Nephron progenitor cell (in vitro differentiated cells): ENCODE measurements at places on chromosomes 5 and 9.

- DNase-seq: no peak
- no peak overlapping the region for H3K27ac ChIP-seq
- no peaks in the 10 kb centered on the region for H3K36me3 ChIP-seq
- H3K4me3 ChIP-seq: no peak overlapping the region
- peaks cover 7% of the 10 kb centered on the region for H3K27me3 ChIP-seq
Measured at GRCh38 chr5:10505517-10506095, 58.3 kb upstream of the ANKRD33B start.

DNA sequence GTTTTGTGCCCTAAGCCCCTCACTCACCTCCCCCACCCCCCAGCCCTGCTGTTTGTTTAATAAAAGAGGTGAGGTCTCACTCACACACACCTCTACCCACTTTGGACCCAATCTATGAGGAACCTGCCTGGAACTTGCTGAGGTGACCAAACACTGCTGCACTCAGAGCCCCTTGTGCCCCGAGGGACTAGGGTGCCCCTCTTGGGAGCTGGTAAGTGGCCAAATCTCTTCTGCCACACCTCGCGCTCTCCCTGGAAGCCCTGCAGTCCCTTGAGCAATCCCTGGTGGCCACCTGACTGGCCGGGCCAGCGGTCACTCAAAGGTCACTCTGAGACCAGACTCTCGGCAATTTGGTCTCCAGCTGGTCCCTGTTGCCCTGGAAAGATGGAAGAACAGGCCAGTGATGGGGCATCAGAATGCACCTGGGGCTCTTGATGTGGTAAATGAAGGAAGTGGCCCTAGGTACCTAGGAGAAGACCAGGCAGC lies 157.2 kb downstream of the MED10 start:
- H3K4me1 ChIP-seq: no peaks in the 10 kb centered on the region
- no peaks in the 10 kb centered on the region for H3K36me3 ChIP-seq
- no peak overlapping the region for H3K27ac ChIP-seq
- H3K4me3 ChIP-seq: no peak overlapping the region
- no peak for DNase-seq
- H3K27me3 ChIP-seq: peaks cover 8% of the 10 kb centered on the region

DNA sequence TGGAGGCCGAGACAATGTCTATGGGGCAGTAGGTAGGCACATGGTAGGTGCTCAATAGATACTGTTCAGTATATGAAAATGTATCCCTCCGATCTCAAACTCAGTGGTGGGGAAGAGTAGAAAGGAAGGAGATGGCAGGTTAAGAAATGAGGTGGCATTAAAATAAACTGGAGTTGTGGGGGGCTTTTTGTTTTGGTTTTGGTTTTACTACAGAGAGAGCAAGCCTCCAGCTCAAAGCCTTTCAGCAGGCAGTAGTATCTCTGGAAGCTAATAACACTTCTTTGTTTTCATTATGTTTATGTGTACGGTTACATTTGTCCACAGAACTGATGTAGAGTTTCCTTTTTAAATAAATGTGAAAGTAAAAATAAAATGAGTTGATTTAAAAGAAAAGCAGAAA lies 8.6 kb downstream of the MFAP3 start:
- H3K27me3 ChIP-seq: no peaks in the 10 kb centered on the region
- no peak for DNase-seq
- H3K27ac ChIP-seq: peak overlapping the region; percentile 40
- no peaks in the 10 kb centered on the region for H3K4me1 ChIP-seq
- H3K36me3 ChIP-seq: peaks cover 33% of the 10 kb centered on the region
- no peak overlapping the region for H3K4me3 ChIP-seq

- DNase-seq: no peak
- H3K27me3 ChIP-seq: peaks cover 22% of the 10 kb centered on the region
- no peak overlapping the region for H3K27ac ChIP-seq
- H3K4me3 ChIP-seq: no peak overlapping the region
Measured at GRCh38 chr5:169796731-169797130, 159.7 kb downstream of the DOCK2 start.

DNA sequence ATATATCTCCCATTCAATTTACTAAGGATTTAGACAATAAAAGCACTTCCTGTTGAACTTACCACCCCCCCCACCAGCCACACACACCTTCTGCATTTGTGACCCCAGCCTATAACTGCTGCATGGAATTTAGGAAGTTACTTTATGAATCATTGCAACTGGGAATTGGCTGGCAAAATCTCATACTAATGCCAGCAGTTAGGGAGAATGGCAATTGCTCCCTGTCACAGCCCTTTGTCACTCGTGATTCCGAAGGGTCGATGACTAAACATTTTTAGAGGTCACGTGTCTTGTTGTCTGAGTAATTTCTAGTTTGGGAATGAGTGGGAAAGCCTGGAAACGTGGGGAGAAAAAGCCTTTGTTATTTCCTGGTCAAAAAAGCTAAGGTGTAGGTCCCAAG lies 46.6 kb upstream of the PCA3 start:
- peaks cover 47% of the 10 kb centered on the region for H3K4me1 ChIP-seq
- no peak overlapping the region for H3K4me3 ChIP-seq
- H3K27me3 ChIP-seq: no peaks in the 10 kb centered on the region
- H3K36me3 ChIP-seq: no peaks in the 10 kb centered on the region
- peak overlapping the region; percentile 71 for H3K27ac ChIP-seq

- no peaks in the 10 kb centered on the region for H3K27me3 ChIP-seq
- DNase-seq: no peak
- no peak overlapping the region for H3K4me3 ChIP-seq
- H3K4me1 ChIP-seq: peaks cover 12% of the 10 kb centered on the region
Measured at GRCh38 chr5:105413406-105413990, 1850.9 kb upstream of the NUDT12 start.

- no peak overlapping the region for H3K4me3 ChIP-seq
- H3K27me3 ChIP-seq: peaks cover 12% of the 10 kb centered on the region
- no peak for DNase-seq
- no peak overlapping the region for H3K27ac ChIP-seq
- peaks cover 40% of the 10 kb centered on the region for H3K4me1 ChIP-seq
- peaks cover 4% of the 10 kb centered on the region for H3K36me3 ChIP-seq
Measured at GRCh38 chr5:179404321-179405053, 59.2 kb upstream of the ADAMTS2 start.

DNA sequence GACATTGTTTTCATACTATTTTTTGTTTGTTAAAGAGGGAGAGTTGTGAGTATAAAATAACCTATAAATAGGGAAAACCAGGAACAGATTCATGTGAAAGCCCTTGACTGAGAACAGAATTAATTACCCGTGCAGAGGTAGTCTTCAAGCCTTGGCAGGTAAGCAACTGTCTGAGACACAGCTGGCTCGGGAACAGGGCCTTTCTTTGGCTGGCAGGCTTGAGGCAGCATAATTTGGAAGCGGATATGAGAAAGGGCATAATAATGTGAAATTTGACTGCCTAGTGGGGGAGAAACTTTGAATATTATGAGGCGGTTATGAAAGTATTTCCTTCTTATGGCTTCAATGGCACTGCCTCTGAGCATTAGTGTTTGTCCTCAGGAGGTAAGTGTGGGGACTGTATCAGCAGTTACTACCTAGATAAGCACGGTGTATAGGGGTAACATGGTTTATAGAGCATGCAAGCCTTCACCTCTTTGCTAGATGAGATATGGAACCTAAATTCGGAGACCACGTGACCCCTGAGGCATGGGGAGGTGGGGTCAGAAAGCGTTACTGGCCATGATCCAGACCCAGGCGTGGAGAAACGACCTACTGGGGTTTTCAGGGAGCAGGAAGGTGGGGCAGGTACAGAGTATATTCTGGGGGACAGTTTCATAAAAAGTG lies 210.2 kb upstream of the GAS1 start:
- H3K4me3 ChIP-seq: no peak overlapping the region
- peaks cover 5% of the 10 kb centered on the region for H3K36me3 ChIP-seq
- peaks cover 43% of the 10 kb centered on the region for H3K4me1 ChIP-seq
- peaks cover 4% of the 10 kb centered on the region for H3K27me3 ChIP-seq

GRCh38 chr5:136811551-136811950 lies 446.2 kb upstream of the TRPC7 start:
- H3K27ac ChIP-seq: no peak overlapping the region
- no peaks in the 10 kb centered on the region for H3K4me1 ChIP-seq
- H3K4me3 ChIP-seq: no peak overlapping the region
- no peak for DNase-seq
- H3K36me3 ChIP-seq: no peaks in the 10 kb centered on the region

- H3K27me3 ChIP-seq: peaks cover 3% of the 10 kb centered on the region
- no peak overlapping the region for H3K4me3 ChIP-seq
- DNase-seq: no peak
- H3K27ac ChIP-seq: peak overlapping the region; percentile 8
- peaks cover 47% of the 10 kb centered on the region for H3K4me1 ChIP-seq
Measured at GRCh38 chr5:78811866-78812265, 163.3 kb upstream of the LHFPL2 start.
